ENCODE measurements at places on chromosomes 1 and 21. TPM values are rescaled to one million over a fixed set of nuclear protein-coding genes. Genes with fewer than 3 reads are reported as not detected.

- DNase-seq, result no peak
Measured at GRCh38 chr1:116825207-116825719, 71.0 kb downstream of the CD2 start.

GRCh38 chr1:86508583-86508969, 38.3 kb upstream of the CLCA4 start:
- DNase-seq, result peak; percentile 9

DNA sequence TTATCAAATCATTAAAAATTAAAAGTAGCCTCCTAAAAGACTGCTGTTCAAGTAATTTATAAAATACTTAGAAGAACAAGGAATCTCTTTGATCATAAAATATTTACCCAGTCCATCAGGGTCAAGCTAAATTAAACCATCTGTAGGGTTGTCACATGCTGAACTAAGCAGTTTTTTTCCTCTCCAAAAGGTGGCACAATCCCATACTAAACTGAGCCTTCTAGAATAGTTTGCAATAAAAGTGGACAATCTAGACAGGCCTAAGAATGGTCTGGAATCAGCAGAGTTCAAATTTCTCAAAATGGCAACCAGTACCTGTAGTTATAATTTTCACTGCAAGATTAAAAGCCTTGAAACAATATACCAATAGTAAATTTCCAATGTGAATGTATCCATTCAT, 194.8 kb downstream of the EIF4G3 start:
- peak; percentile 16 for DNase-seq

GRCh38 chr1:151756291-151756690, 7.0 kb downstream of the MRPL9 start:
- peak; percentile 11 for DNase-seq

DNA sequence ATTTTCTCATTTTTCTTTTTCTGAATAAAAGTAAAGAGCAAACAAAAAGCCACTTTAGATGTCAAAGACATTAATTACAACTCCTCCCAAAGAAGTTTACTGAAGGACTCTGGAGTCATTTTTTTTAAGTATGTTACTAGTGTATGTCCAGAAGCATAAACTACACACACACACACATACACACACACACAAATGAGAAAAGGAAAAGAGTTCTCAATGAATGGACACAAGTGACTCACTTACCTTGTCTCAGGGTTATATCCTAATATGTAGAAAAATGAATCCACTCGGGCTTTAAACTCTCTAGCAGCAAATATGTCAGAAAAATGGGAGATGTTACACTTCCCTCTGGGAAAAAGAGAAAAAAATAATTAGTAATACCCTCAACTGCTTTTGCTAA, 223.1 kb downstream of the SLC45A1 start:
- peak; percentile 3 for DNase-seq

GRCh38 chr1:6930732-6931300, 145.6 kb downstream of the CAMTA1 start:
- DNase-seq, result no peak

- no peak for DNase-seq
Measured at GRCh38 chr1:31848381-31848897, 32.6 kb upstream of the SPOCD1 start.

- DNase-seq, result peak; percentile 52
Measured at GRCh38 chr1:97820470-97821188, 100.2 kb downstream of the DPYD start.

GRCh38 chr1:75083848-75084514, 50.2 kb upstream of the LHX8 start:
- DNase-seq, result no peak

DNA sequence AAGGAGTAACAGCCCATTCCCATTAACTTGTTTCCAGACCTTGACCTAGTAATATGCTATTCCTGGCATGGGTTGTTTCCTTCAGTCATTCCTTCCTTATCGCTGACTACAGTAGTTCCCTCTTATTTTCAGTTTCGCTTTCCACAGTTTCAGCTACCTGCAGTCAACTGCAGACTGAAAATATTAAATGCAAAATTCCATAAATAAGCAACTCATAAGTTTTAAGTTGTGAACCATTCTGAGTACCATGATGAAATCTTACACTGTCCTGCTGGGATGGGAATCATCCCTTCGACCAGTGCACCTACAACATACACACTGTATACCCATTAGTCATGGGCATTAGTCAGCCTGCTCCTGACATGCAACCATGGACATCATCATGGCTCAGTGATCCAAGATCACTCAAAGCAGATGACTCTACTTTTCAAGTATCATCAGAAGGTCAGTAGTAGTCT, 66.7 kb downstream of the CCDC30 start:
- peak; percentile 70 for DNase-seq

DNA sequence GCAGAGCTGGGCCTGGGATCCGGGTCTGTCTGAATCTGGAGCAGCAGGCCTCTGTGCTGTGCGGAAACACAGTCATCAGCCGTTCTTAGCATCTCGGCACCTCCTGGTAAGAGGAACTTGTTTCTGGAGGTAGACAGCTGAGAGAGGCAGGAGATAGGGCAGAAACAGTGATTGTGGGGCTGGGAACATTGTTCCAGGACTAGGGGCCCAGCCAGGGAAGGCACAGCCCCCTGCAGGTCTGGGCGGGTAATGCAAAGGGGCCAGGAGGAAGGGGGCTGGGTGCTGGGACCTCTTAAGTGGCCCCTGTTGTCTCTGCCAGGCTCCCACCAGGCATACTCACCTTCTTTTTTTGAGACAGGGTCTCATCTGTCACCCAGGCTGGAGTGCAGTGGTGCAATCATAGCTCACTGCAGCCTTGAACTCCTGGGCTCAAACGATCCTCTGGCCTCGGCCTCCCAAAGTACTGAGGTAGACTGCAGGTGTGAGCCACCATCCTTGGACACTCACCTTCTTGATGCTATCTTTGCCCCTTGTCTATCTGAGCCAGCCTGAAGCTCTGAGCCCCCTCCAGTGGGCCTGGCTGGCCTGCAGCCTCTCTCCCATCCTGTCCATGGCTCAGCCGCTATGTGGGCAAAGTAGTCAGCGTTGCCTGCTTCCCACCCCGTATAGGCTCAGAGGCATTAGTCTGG, 134.3 kb upstream of the ZBTB40 start:
- no peak for DNase-seq

Gene CFAP107
- total RNA-seq, result not detected

Gene APP
- total RNA-seq, result 413 TPM

Gene KCTD3
- 28.8 TPM for total RNA-seq

Gene BEND5
- total RNA-seq, result not detected

Data from HFFc6 (cell line).